ENCODE measurements at places on chromosomes 6 and 20.

DNA sequence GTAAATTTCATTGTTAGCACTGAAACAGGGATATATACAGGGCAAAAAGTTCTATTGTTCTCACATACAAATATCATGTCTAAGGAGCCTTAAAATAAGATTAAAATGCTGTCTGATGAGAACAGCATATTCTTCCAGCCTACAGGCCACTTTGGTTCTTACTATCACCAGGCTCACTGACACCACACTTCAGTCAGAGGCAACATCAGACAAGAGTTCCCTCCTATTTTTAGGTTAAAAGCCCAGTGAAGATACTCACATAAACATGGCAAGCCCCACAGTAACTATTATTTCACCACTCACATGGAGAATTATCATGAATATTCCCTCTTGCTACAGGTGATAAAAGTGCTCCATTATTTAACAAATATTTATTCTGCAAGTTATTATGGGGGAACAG, 175.8 kb downstream of the ISM1 start:
- no peak for DNase-seq

- DNase-seq = peak; percentile 32
These were observed 131.2 kb upstream of the CDH4 start for GRCh38 chr20:61120595-61121515.

DNA sequence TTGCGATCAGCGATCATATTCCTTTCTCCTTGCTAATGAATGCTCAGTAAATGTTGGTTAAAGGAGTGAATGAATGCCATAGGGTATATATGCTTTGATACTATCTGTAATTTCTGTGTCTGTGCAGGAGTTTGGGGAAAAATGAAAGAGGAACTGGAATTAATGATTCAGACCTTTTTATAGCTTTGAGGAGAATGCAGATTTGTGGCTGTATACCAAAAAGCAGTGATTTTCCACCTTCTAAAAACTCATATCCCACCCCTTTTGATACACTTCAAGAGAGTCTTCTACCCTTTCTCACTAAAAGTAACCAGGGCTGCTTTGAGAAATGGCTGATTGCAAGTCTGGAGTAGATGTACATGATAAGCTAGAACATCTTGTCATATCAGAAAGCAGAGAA, 26.6 kb upstream of the SUMO4 start:
- no peak for DNase-seq

GRCh38 chr6:138377844-138378243, at the start of gene SMIM28:
Gene SMIM28, plus strand, starts transcription at chr6:138377905. Its CDS starts 168 bp downstream, at chr6:138378073.
- no peak for DNase-seq

DNA sequence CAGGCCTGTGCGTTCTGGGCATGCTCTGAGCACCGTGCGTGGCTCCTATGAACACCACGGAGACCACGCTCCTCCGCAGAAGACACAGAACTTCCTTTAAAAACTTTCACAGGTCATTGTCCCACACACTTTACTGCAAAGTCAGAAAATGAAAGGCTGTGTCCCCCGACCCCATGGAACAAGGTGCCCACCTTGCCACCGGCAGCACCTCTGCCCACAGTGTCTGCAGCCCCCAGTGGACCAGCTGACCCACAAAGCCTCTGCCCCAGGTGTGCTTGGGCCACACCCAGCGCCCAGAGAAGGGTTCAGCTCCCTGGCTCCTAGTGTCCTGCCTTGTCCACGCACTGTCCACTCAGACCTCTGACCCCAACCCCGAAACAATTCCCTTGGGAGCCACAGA, 8.7 kb downstream of the TAF4 start:
- DNase-seq = no peak

- DNase-seq = peak; percentile 92
These were observed 261.2 kb upstream of the MARCKS start for GRCh38 chr6:113595911-113596376.

- no peak for DNase-seq
These were observed 36.7 kb downstream of the SRC start for GRCh38 chr20:37382482-37383120.

- peak; percentile 82 for DNase-seq
These were observed 182.5 kb downstream of the GMPR start for GRCh38 chr6:16420715-16421461.

DNA sequence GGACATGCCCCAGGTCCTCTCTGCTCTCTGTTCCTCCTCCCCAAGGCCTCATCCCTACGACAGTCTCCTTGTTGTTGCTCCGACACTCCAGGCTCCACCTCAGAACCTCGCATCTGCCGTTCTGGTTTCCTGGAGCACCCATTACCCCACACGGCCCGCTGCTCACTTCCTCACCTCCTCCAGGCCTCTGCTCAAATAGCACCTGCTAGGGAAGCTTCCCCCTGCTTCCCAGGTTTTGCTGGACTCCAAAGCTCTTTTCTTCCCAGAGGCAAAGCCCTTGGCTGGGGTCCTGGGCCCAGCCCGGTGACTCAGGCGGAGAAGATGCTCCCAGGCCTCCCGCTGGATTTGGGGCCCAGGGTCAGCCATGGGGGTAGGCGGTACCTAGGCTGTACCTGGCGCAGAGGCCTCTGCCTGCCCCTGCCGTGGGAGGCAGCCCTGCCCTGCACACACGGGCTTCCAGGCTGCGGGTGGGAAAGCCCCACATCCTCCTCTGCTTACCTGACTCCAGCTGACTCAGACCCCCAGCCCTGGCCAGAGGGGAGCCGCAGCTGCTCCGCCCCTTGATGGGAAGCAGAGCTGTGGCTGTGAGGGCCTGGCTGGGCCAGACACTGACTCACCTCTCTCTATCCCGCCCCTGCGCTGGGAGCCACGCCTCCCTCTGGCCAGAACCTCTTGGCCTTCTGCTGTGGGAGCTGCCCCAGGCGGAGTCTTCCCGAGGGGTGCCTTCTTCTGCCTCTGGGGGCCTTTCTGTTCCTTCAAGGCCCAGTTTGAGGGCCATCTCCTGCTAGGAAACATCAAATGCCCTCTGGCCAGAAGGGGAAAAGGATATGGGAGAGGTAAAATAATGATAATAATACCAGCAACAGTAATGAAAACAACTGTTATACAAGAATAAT, 130.5 kb downstream of the CEBPB start:
- DNase-seq = no peak

DNA sequence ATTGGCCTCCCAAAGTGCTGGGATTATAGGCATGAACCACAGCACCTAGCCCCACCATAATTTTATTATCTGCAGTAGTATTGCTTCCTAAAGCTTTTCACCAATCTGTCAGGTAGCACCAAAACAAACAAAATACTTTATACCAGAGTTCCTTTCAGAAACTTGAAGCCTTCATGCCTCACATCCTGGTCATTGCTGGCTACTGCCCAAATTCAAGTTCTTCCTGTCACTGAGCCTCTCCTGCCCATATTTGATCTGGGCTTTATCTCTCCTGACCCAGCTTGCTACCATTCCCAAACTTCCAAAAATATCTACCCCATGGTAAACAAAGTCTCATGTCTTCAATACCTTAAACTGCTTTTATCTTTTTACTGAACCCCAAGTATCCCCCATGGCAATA, 34.9 kb upstream of the DST start:
- DNase-seq = no peak

GRCh38 chr20:1801225-1801928, 93.8 kb upstream of the SIRPA start:
- no peak for DNase-seq

DNA sequence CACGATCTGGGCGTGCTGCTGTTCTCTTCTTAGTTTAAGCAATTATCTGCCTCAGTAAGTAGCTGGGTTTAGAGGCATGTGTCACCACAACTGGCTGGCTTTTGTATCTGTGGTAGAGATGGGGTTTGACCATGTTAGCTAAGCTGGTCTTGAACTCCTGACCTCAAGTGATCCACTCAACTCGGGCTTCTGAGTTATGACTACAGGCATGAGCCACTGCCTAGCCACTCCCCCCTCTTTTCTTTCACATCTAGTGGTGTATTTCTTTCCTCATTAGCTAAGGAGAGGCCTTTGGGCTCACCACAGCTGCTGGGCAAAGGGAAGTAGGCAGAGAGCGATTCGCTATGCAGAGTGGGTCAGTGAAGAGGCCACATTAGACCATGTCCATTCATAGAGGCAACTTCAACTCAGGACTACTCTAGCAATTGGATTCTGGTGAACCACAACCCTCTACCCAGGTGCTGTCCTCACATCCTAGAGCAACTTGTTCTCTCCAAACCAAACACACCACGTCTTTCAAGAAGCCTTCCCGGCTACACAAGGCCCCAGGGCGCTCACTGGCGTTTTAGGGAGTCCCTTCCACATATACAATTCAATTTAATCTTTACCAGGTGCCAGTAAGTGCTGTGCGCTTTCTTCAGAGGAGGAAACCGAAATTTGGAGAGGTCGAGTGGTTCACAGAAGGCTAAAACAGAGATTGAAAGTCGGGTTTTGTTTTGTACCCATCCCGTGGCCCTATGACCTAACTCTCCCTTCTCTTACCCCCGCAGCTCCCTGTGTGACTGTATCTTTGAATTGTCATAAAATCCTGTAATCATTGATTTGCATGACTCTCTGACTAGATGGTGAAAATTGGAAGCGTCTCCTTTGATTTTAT, 26.5 kb upstream of the GFOD1 start:
- no peak for DNase-seq

DNA sequence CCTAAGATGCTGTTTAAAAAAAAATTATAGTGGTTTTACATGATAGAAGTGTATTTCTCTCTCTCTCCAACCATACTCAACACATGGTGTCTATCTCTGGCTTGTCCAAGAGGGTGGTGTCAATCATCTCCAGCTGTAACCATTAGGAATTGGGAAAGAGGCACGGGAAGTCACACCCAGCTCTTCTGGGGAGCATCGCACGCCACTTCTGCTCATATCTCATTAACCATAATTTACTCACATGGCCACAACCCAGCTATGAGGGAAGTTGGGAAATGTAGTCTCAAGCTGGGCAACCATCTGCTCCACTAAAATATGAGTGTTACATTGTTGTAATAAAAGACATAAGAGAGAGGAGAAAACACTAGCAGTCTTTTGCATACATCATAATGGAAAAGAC, 30.4 kb upstream of the TSHZ2 start:
- peak; percentile 39 for DNase-seq

GRCh38 chr20:63359937-63360849, 956 bp downstream of the CHRNA4 start:
- DNase-seq = no peak

DNA sequence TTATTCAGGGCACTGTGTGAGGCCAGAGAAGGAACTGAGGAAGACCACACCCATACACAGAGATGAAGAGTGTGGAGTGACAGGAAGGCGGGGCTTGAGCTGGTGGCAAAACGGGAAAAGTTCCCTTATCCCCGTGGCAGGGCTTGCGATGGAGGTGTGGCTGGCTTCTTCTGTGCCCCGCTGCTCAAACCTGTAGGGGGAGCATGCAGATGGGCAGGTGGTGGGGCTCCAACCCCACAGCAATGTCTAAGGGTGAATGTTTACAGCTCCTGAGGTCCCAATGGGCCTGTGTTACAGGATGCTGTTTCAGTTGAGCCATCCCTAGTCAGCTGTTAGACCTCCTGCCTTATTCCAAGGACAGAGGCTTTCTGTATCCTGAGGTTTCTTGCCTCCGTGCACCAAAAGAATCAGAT, 105.9 kb downstream of the LY86 start:
- no peak for DNase-seq

DNA sequence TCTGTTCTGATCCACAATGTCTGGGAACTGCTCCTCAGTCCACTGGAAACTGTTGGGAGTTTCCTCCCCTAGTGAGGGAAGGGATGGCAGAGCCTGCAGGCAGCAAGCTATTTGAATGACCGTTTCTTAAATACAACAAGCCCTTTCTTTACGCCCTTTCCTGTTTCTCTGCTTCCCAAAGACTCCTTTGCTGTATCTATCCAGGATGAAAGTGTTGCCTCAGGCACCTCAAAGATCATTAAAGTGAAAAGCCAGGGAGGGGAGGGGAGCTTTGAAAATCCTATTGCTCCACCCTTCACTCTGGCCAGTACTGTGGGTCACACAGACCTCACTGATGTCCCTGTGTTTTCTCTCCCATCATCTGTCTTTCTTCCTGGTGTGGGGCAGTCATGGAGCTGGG, 213.1 kb downstream of the RNF144B start:
- DNase-seq = no peak

DNA sequence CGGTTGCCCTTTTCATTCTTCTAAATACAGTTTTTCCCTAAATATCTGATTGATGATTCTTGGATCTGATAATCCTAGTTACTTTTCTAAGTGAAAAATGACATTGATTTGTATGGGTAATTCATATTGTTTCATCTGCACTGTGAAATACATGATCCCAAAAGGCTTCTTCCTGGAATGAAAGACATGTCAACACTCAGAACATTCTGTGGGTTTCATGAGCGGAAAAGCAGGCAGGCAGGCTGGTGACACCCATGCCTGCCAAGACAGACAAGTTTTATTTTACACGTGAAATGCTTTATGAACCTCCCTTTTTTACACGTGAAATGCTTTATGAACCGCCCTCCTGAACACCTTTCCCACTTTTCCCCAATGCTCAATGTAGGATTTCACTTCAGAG, 105.0 kb downstream of the PRKN start:
- no peak for DNase-seq

- DNase-seq = no peak
These were observed 17.4 kb downstream of the MYLK4 start for GRCh38 chr6:2733324-2733723.

DNA sequence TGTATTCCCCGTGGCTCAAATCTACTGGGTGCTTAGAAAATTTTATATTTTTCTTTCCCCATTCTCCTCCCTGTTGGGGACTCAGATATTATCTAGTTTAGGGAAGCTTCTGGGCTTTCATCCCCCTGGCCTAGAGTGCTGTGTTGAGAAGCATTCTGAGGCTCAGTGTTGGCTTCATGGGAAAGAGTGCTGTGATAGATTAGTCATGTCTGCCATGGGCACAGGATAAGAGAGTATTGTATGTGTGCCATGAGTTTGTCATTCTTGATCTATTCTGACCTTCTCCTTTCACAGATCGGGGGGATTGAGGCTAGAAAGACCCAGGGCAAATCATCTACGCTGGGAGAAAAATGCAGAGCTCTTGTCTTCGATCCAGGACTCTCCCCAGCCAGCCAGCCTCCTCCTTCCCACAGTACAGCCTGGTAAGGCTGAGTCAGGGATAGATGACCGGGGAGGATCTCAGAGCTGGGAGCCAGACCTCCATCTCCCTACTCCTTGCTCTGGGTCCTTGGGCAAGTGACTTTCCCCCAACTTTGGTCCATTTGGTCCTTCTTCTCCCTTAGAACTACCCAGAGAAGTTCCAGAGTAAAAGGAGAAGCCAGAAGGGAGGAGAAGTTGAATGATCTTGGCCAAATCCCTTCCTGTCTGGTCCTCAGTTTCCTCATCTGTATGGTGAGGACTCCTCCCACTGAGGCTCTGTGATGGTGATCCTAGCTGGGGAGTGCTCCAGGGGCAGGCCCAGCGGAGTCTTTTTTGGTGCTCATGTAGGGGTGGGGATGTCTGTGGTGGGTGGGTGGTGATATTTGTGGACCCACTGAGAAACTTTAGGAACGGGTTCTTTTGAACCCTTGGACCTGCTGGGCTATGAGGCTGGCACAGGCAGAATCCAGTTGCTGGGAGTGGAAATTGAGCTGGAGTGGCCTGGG, 5.0 kb downstream of the SRC start:
- no peak for DNase-seq
